Kidney (tissue), 22 donors: ENCODE measurements at places on chromosomes 12 and 14. TPM values are rescaled to one million over a fixed set of nuclear protein-coding genes. Genes with fewer than 3 reads are reported as not detected.

Gene SMIM41
- total RNA-seq = 0.31 TPM

Gene NRIP2
- 11.7 TPM for total RNA-seq

Gene ARID4A
- total RNA-seq = 32.5 TPM

Gene RASSF9
- 10.1 TPM for total RNA-seq

Gene PALS1
- 33.3 TPM for total RNA-seq

DNA sequence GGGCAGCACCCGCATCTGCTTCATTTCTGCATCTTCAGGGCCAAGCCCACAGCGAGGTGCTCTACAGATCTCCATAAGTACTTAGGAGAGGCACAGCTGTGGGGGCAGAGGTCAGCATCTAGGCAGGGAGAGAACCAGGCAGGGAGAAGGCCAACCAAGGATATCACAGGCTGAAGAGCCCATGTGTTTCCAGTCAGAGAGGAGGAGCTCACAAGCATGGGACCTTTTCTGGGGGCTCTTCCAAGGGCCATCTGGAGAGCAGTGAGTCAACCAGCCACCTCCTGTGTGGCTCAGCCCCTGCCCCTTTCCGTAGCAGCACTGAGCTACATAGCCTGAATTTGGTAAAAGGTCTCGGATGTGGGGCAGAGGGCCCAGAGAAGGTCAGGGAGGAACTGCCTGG, 78.5 kb downstream of the ARL6IP4 start:
- H3K4me1 ChIP-seq = peaks cover 54% of the 10 kb centered on the region
- peak overlapping the region; percentile 72 for H3K27ac ChIP-seq
- H3K36me3 ChIP-seq = no peaks in the 10 kb centered on the region
- no peaks in the 10 kb centered on the region for H3K27me3 ChIP-seq
- no peak overlapping the region for H3K4me3 ChIP-seq

DNA sequence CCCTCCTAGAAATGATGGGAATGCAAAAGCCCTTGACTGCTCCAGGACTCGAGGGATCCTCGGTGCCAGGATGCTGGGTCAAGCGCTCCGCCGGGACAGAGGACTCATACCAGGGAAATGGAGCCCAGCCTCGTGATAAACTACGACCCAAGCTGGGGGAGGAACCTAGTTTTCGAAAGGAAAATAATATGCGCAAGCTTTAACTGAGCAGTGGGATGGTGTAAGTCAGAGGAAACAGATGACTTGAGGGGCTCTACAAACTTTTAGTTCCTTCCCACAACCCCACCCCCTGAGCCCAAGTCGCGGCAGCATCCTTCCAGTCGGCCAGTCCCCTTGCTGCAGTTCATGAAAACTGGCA, 654 bp upstream of the SUPT16H start:
- DNase-seq = no peak
- no peaks in the 10 kb centered on the region for H3K4me1 ChIP-seq
- H3K27me3 ChIP-seq = no peaks in the 10 kb centered on the region

GRCh38 chr12:11684393-11684792, 34.9 kb downstream of the ETV6 start:
- H3K4me1 ChIP-seq = no peaks in the 10 kb centered on the region
- H3K36me3 ChIP-seq = no peaks in the 10 kb centered on the region
- H3K27ac ChIP-seq = no peak overlapping the region
- no peaks in the 10 kb centered on the region for H3K27me3 ChIP-seq
- no peak overlapping the region for H3K4me3 ChIP-seq
- no peak for DNase-seq

GRCh38 chr14:61140872-61141271, 140.3 kb downstream of the TMEM30B start:
- no peaks in the 10 kb centered on the region for H3K36me3 ChIP-seq
- H3K4me3 ChIP-seq = no peak overlapping the region
- no peak overlapping the region for H3K27ac ChIP-seq
- H3K4me1 ChIP-seq = no peaks in the 10 kb centered on the region
- no peaks in the 10 kb centered on the region for H3K27me3 ChIP-seq

GRCh38 chr12:91951571-91951970, 194.1 kb downstream of the BTG1 start:
- H3K27me3 ChIP-seq = no peaks in the 10 kb centered on the region
- no peak overlapping the region for H3K27ac ChIP-seq
- H3K4me3 ChIP-seq = no peak overlapping the region
- no peaks in the 10 kb centered on the region for H3K36me3 ChIP-seq
- DNase-seq = no peak

- H3K27me3 ChIP-seq = peaks cover 32% of the 10 kb centered on the region
- H3K36me3 ChIP-seq = no peaks in the 10 kb centered on the region
- peak overlapping the region; percentile 75 for H3K4me3 ChIP-seq
- H3K4me1 ChIP-seq = peaks cover 6% of the 10 kb centered on the region
Measured at GRCh38 chr14:38208618-38209562, 1.2 kb downstream of the SSTR1 start.

- no peaks in the 10 kb centered on the region for H3K36me3 ChIP-seq
- no peak overlapping the region for H3K27ac ChIP-seq
- DNase-seq = peak; percentile 36
- no peaks in the 10 kb centered on the region for H3K4me1 ChIP-seq
Measured at GRCh38 chr12:115023279-115024265, 339.6 kb upstream of the TBX3 start.

DNA sequence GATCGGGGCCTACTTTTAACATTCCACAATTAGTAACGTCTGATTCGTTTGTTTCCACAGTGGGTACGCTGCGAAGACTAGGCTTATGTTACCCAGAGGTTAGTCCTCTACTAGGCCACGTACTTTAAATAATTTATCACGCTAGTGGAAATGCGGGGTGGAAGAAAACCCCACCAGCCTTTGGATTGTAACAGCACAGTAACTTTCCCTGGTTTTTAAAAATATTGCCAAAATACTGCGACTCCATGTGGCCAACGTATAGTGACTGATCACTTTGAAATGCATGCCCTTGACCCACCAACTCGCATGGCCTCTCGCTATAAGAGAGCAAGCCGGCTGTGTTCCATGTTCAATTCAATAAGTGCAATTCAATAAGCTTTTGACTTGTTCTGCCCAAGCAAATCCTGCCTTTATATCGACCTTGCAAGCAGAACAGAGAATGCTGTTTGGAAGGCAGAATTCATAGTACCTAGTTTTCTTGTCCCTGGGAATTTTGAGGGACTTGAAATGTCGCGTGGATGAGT, 882 bp upstream of the GTF2A1 start:
- peak overlapping the region; percentile 100 for H3K27ac ChIP-seq
- peak; percentile 40 for DNase-seq
- peaks cover 3% of the 10 kb centered on the region for H3K36me3 ChIP-seq
- H3K27me3 ChIP-seq = no peaks in the 10 kb centered on the region

GRCh38 chr12:52713960-52714886, 10.9 kb upstream of the KRT77 start:
- H3K27me3 ChIP-seq = peaks cover 14% of the 10 kb centered on the region
- H3K27ac ChIP-seq = no peak overlapping the region
- no peaks in the 10 kb centered on the region for H3K36me3 ChIP-seq
- H3K4me1 ChIP-seq = no peaks in the 10 kb centered on the region
- H3K4me3 ChIP-seq = no peak overlapping the region

DNA sequence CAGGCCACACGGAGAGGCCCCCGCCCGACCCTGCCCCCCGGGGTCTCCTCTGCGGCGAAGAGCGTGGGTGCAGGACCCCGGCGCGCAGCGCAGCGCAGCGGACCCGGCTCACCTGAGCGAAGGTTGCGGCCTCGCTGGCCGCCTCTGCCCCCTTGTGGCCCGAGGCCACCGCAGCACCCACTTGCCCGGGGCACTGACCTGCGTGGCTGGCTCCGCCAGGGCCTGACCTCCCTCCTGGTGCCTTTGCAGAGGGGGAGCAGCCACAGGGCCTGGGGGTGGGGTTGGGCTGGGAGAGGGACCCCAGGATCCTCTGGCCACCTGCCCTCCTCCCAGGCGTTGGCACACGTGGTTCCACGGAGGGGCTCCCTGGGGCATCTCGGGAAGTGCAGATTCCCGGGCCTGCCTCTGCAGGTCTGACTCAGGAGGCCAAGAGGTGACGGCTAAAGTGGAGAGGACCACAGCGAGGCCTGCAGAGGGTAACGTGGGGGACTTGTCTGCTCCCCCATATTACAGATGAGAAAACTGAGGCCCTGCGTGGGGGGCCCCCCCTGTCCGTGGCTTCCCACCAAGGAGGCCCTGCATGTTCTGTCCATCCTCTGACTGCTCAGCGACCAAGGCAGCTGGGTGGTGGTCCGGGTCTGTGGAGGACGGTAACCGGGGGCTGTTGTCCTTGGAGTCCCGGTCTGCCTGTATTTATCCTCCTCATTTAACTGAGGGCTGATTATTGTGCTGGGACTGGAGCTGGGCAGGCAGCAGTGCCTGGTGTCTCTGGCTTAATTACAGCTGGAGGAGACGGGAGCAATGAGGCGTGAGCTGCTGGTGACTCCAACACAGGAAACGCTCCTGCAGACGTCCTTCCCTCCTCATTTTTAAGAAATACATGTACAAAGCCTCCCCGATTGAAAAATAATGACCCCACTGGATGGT, 67.9 kb upstream of the BEGAIN start:
- no peak for DNase-seq
- H3K27ac ChIP-seq = no peak overlapping the region
- H3K36me3 ChIP-seq = no peaks in the 10 kb centered on the region

- no peaks in the 10 kb centered on the region for H3K36me3 ChIP-seq
- H3K27me3 ChIP-seq = no peaks in the 10 kb centered on the region
- no peaks in the 10 kb centered on the region for H3K4me1 ChIP-seq
- H3K27ac ChIP-seq = no peak overlapping the region
- no peak overlapping the region for H3K4me3 ChIP-seq
- no peak for DNase-seq
Measured at GRCh38 chr14:47328376-47328775, 347.0 kb downstream of the MDGA2 start.

- no peaks in the 10 kb centered on the region for H3K27me3 ChIP-seq
- no peaks in the 10 kb centered on the region for H3K36me3 ChIP-seq
- peaks cover 12% of the 10 kb centered on the region for H3K4me1 ChIP-seq
- no peak overlapping the region for H3K4me3 ChIP-seq
- no peak overlapping the region for H3K27ac ChIP-seq
Measured at GRCh38 chr14:68688872-68689371, 103.9 kb downstream of the ZFP36L1 start.

- peaks cover 75% of the 10 kb centered on the region for H3K27me3 ChIP-seq
- H3K4me3 ChIP-seq = no peak overlapping the region
- no peak overlapping the region for H3K27ac ChIP-seq
- no peak for DNase-seq
Measured at GRCh38 chr12:102958073-102958829, 777 bp downstream of the ASCL1 start.

DNA sequence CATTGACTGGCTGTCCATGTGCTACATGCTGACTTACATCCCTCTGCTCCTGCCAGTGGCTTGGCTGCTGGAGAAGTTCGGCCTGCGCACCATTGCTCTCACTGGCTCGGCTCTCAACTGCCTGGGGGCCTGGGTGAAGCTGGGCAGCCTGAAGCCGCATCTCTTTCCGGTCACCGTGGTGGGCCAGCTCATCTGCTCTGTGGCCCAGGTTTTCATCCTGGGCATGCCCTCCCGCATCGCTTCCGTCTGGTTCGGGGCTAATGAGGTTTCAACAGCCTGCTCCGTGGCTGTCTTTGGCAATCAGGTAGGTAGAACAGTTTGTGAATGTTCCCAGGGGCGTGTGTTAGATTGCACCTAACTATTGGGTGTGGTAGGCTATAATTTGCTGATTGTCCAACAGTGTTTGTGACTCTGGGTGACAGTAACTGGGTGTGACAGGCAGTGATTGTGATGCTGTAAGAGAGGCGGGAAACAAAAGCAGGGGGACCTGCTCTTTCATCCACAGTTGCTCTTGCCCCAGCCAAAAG, 981 bp downstream of the FLVCR2 start:
- peaks cover 4% of the 10 kb centered on the region for H3K4me1 ChIP-seq
- no peaks in the 10 kb centered on the region for H3K36me3 ChIP-seq
- peak; percentile 48 for DNase-seq

DNA sequence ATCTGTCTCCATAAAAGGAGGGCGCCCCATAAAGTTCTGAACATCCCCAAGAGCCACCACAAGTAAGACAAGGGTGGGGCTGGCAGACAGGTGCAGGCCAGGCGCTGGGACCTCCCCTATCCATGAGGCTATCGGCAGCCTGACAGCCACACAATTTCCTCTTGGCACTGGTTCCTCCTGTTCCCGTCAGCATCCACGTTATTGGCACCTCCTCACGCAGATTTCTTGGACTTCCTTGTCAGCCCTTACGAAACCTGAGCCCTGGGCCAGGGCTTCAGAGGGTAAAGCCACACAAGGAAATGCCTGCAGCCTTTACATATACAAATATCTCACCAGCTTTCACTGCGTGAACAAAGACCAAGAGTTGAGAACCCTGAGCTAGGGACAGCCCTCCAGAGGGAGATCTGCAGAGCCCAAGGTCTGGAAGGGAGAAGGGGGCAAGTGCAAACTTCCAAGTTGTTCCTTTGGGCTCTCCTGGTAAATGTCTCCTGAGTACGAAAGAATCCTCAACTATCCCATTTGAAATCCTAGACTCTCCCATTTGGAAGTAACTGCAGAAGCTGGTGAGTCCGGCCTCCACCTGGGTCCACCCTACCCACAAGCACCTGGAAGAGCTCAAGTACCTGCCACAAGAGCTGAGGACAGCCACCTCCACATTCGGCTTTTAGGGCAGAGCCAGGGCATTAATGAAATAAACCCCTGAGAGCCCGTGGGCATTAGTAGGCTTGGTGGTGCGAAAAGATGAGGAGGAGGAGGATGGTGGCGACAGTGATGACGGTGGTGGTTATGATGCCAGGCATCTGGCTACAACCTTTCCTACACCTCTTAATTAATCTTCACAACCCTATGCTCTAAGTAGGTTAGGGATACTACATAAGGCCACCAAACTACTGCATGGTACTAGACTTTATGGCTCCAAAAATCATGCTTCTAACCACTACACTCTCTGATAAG, 5.5 kb upstream of the TC2N start:
- H3K4me1 ChIP-seq = no peaks in the 10 kb centered on the region
- H3K27ac ChIP-seq = peak overlapping the region; percentile 5
- H3K27me3 ChIP-seq = no peaks in the 10 kb centered on the region
- no peak overlapping the region for H3K4me3 ChIP-seq
- DNase-seq = peak; percentile 89
- H3K36me3 ChIP-seq = peaks cover 10% of the 10 kb centered on the region

DNA sequence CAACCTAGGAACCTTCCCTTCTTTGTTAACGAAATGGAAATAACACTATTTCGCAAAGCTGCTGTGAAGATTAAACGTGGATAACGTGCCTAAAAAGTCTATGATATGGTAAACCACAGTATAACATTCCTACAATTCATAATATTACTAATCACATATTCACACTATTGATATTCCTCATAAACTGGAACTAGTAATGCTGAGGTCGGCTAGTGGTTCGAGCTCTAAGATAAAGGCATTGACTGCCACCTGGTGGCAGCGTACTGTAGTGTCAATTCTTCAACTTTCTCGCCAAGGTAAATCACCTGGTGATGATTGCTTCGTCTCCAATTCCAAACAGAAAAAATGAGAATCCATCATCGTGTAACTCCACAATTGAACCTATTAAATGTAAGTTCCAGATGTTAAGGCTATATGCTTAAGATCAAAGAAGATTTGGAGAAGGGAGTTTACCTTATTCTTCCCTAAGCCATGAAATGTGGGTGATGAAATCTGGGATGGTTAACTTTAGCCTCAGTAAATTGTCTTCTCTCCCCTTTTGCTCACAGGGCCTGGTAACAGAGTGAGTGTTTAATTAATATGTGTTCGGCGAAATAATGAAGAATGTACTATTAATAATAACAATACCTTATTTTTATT, 197.5 kb upstream of the TMEM132C start:
- no peak overlapping the region for H3K27ac ChIP-seq
- no peaks in the 10 kb centered on the region for H3K27me3 ChIP-seq
- H3K36me3 ChIP-seq = no peaks in the 10 kb centered on the region
- DNase-seq = no peak
- no peaks in the 10 kb centered on the region for H3K4me1 ChIP-seq
